ENCODE measurements at places on chromosomes 2 and 18.

DNA sequence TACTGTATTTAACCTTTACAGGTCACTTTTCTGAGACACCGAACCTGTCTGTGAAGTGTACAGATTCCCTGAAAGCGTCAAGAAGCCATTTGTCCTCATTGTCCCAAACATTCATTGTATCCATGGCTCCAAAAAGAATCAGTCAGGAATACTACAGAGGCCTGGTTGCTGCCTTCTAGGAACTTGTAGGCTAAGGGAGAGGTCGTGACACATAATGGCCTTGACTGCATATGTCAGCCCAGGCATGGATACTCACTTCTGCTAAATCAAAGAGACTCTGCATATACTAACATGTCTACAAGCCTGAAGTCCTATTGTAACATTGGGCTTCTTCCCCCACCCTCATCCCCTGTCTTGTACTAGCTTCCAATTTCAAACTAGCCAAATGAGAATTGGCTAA is 40.2 kb downstream of the ONECUT2 start:
- DNase-seq: no peak

DNA sequence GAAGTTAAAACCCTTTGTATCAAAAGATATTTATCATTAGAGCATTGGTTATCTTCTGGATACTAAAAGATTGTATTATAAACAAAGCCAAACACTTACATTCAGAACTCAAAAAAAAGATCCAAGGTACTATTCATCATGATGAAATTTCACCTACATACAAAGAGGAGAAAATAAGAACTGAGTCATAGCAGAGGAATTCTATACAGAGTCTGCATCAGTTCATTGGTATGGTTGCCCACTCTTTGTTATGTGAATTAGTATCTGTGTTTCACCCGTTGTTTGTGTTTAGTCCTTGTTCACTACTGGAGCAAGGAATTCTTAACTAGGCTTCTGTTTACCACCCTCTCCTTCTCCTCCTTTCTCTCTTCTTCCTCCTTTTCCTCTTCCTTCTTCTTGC is 157.9 kb downstream of the LNPK start:
- no peak for DNase-seq

- DNase-seq: no peak
Measured at GRCh38 chr2:51997571-51997970, 965.6 kb upstream of the NRXN1 start.

- no peak for DNase-seq
Measured at GRCh38 chr2:25772078-25772477, 98.7 kb upstream of the DTNB start.

- DNase-seq: no peak
Measured at GRCh38 chr2:227191367-227191766, 26.9 kb downstream of the COL4A3 start.

DNA sequence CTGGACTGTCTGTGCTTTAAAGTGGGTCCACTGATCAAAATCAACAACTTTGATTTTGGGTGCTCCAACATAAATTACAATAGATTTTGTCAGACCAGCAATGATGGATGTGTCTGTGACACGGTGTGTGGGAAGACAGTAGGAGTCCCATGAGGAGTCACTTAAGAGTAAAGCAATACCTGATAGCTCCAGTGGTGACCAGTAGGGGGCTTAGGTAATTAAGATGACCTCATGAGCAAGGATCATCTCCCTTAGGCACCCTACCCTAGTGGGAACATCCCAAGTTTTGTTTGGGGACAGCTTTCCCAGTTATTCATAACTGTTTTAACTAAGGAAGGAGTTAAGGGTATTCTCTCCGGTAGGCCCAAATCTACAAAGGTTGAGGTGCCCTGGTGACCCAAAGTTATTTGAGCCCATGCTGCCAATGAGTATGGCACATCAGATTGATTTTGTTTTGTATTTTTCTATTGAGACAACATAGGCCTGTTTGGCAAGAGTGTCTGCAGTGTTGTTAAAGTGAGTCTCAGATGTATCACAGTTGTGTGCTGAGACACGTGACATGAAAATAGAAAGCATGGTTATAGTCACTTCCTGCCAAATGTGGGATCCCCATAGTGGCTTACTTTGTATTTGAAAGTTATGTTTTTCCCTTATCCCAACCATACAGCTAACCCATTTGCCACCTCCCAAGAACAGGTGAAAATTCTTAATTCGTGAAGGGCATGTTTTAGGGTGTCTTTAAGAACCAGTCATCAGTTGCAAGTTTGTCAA is 1337.6 kb upstream of the SLC39A10 start:
- DNase-seq: no peak

- no peak for DNase-seq
Measured at GRCh38 chr2:222728621-222729020, 57.2 kb downstream of the MOGAT1 start.

GRCh38 chr18:21100146-21100545 is 11.5 kb downstream of the ROCK1 start:
- DNase-seq: no peak

GRCh38 chr18:54700580-54700979 is 109.5 kb downstream of the DYNAP start:
- no peak for DNase-seq

DNA sequence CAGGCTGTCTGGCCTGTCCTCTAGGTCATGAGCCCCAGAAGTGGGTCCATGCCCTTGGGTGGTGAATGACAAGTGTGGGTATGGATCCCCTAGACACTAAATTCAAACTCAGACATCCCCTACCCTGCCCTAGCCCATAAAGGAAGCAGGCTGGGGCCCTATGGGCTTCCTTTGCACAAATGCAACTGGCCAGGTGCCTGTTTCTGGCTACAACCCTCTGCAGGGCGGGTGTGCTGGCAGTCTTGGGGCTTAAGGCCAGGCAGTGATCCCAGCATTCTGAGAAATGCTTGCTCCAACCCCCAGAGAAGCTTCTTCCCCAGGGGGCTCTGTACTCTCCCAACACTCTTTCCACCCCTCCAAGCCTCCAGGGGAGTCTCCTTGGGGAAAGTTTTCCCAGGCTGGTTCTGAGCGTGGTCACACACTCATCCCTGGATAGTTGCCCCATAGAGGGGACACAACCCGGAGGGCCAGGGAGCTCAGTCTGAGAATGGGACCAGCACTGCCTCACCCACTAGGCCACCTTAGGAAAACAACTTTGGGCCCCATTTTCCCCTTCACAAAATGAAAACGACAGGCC is 16.6 kb upstream of the ASPRV1 start:
- DNase-seq: no peak

DNA sequence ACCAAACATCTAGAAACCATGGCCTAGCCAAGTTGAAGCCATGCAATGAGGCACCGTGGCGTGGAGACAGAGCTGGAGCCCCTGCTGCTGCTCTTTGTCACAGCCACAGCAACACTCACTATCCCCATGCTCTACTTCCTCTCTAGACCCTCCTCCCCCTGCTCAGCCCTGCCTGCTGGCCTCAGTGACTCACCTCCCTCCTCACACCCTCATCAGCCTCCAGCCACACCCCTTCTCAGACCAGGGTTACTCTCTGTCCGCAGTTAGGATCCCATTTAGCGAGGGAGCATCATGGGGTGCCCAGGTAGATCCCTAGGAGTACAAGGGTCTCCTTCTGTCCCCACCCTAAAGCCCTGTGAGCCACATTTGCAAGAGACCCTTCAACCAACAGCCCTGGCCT is 25.4 kb upstream of the SOX11 start:
- no peak for DNase-seq

- DNase-seq: no peak
Measured at GRCh38 chr2:217683106-217683870, 319.5 kb downstream of the TNS1 start.
